ENCODE measurements at places on chromosomes 13 and 19.

DNA sequence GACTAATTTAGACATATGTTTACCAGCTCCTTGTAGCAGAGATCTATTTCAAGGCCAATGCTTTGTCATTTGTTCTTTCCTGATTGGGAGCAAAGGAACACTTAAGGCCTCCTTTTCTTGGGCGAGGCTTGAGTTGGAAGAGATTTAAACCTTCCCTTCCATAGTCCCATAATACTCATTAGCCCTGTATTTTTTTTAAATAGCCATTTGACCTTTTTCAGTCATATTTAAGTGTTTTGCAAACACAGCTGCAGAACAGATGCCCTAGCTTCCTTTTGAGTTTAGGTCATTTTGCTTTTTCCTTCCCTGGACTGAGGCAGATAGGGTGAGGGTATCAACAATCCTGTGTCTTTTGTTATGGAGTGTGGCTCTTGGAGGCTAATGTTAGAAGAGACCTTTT, 198.3 kb downstream of the NBEA start:
- no peak for DNase-seq

DNA sequence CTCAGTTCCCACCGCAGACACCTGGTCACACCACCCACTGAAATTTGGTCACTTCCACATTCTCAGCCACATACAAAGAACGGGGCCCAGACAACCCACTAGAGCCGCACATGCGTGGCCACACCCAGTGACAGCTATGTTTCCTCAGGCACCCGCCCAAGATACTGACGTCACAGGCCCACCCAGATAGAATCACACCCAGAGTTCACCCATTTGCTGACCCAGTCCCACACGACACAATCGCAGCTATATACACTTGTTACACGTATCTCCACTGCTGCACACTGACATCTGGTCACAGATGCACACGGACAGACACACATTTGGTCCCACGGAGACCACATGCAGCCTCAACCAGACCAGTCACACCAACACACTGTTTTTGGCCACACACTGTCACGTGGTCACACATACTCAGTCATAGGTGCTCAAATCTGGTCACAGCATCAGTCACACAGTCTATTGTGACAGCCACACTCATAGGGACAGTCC, 2.9 kb downstream of the NUMBL start:
- no peak for DNase-seq

DNA sequence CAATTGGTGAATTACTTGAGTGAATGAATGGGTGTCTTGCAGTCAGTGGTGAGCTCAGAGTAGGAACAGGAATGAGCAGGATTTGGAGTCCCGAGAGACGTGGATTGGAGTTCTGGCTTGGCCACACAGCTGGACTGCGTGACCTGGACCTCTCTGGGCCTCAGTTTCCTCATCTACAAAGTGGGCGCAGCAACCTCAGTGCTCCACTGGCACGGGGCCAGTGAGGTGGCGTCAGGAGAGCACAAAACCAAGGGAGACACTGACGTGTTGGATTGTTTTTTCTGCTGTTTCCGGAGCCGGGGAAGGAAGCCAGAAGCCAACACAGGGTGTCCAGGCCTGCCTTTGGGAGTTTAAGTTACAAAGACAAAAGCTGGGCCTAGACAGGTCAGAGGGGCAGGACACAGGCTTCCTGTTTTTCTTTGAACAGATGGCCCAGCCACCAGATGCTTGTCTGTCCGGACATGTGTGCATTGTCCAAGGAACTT, 6.5 kb upstream of the DOCK6 start:
- no peak for DNase-seq

DNA sequence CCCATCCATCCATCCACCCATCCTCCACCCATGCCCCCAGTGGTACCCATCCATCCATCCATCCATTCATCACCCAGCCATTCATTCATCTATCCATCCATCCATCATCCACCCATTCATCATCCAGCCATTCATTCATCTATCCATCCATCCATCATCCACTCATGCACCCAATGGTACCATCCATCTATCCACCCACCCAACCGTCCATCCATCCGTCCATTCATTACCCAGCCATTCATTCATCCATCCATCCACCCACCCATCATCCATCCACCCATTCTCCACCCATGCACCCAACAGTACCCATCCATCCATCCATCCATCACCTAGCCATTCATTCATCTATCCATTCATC, 5.3 kb downstream of the PLPPR3 start:
- no peak for DNase-seq

GRCh38 chr19:39328046-39328705, 7.5 kb upstream of the LRFN1 start:
- DNase-seq: peak; percentile 58

GRCh38 chr19:7944177-7944761, 803 bp upstream of the TIMM44 start:
- DNase-seq: peak; percentile 85
